ENCODE measurements at places on chromosomes 16 and 17. TPM values are rescaled to one million over a fixed set of nuclear protein-coding genes. Genes with fewer than 3 reads are reported as not detected.

GRCh38 chr16:69273009-69273408 is 38.1 kb upstream of the VPS4A start:
- no peak for DNase-seq

GRCh38 chr16:1537763-1538289 is 4.4 kb downstream of the TMEM204 start:
- no peak for DNase-seq

EPX gene
- not detected for total RNA-seq

TAOK2 gene
- 25.2 TPM for total RNA-seq

GRCh38 chr17:64187093-64187895 is 57.4 kb upstream of the ERN1 start:
- DNase-seq: no peak
